ENCODE measurements at places on chromosomes 2 and 18.

DNA sequence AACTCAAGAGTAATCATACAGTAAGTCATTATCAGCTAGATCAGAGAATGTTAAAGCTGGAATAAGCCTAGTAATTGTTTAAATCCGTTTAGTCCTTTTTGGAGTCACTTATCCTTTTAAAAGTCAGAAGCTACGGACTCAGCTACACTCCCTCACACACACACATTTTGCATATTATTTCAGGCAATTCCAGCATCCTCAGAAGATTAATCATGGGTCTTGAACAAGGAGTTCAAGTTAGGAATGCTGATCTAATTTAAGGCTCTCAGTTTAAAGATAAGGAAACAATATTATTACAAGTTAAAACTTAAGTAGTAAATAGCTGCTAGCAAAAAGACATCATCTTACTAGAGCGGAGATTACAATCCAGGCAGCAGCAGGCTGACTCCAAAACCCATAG is 74.3 kb downstream of the GTF3C3 start:
- no peak for DNase-seq

DNA sequence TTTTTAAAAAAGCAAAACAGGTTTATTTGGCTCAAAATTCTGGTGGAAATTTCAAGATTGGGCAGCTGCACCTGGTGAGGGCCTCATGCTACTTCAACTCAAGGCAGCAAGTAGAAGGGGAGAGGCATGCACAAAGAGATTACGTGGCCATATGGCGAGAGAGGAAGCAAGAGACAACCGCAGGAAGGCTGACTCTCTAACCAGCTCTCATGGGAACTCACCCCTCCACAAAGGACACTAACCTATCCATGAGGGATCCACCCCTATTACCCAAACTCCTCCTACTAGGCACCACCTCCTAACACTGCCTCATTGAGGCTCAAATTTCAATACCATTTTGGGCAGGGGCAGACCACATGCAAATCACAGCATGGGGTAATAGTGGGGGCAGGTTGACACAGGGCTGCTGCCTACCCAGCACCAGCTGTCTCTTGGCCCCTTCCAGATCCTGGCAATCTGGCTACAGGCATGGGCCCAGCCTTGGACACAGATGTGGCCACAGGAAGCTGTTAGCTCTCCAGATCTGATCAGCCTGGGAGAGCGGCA is 2.0 kb upstream of the CAPN10 start:
- no peak for DNase-seq

GRCh38 chr2:8549273-8549922 is 132.5 kb upstream of the ID2 start:
- DNase-seq = no peak

DNA sequence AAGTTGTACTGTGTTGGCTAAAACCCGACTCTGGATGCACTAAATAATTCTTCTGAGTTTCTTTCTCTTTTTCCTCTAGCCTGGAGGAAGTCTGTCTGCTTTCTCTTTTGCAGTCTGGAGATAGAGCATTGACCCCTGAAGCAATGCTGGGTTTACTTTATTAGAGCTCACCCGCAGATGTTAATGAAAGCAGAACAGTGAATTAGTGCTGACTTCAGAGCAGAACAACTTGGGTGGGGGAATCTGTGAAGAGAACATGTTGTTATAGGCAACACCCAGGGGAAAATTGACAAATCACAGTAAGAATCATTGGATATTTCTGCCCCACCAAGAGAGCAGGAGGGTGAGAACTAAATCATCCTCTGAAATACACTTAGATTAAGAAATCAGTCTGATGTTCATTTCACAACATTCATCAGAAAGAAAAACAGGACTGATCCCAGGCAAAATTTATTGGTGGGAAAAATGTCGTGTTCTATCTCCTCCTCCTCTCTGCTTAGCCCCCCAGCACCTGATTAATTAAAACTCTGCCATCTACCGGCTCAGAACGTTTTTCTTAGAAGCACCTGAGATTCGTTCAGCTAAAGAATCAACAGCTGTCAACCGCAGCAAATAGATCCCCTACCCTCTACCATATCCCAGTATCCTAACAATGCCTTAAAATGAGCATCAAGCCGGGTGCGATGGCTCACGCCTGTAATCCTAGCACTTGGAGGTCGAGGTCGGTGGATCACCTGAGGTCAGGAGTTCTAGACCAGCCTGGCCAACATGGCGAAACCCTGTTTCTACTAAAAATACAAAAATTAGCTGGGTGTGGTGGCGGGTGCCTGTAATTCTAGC is 165.1 kb downstream of the FMNL2 start:
- DNase-seq = no peak

DNA sequence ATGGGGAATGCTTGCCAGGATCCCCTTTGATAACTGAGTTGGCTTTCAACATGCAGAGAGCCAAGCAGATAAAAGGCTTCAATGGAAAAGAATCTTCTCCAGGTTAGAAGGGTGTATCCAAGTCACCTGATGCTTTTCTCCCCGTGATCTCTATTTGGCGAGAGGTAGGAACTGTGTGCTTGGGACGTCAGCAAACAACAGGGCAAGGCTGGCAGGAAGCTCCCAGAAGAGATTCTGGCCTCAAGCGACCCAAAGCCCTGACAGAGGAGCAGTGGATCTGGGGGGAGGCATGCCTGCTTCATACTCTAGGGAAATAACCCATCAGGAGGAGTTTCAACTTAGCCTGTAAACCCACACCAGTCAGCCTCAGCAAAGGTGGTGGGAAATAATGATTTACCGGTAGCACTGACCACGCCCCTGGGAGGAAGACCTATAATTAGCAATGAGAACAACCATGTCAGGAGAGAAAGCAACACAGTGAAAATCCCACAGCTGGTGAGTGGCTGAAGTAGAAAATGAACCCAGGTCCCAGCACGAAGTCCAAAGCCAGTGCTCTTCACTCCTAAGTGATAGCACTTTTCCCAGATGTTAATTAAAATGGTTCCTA is 76.3 kb upstream of the SEC11C start:
- no peak for DNase-seq

- DNase-seq = no peak
Measured at GRCh38 chr2:187842978-187843847, 289.0 kb upstream of the TFPI start.

DNA sequence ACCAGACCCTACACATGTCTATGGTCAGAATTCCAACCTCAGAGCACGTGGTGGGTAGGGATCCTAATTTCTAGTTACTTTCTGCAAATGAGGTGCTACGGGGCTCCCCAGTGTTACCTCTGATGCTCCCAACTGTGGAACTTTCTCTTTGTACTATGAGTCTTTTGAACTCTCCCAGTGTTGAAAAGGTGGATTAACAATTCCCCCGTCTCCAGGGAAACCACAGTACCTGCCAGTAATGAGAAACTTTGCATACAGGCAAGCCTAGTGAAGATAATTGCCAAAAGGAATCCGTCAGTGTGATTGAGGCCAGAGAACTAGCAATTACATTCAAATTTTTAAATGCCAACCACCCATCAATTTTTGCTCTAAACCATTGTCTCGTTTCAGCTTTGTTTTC is 129.0 kb upstream of the FOSL2 start:
- DNase-seq = no peak

DNA sequence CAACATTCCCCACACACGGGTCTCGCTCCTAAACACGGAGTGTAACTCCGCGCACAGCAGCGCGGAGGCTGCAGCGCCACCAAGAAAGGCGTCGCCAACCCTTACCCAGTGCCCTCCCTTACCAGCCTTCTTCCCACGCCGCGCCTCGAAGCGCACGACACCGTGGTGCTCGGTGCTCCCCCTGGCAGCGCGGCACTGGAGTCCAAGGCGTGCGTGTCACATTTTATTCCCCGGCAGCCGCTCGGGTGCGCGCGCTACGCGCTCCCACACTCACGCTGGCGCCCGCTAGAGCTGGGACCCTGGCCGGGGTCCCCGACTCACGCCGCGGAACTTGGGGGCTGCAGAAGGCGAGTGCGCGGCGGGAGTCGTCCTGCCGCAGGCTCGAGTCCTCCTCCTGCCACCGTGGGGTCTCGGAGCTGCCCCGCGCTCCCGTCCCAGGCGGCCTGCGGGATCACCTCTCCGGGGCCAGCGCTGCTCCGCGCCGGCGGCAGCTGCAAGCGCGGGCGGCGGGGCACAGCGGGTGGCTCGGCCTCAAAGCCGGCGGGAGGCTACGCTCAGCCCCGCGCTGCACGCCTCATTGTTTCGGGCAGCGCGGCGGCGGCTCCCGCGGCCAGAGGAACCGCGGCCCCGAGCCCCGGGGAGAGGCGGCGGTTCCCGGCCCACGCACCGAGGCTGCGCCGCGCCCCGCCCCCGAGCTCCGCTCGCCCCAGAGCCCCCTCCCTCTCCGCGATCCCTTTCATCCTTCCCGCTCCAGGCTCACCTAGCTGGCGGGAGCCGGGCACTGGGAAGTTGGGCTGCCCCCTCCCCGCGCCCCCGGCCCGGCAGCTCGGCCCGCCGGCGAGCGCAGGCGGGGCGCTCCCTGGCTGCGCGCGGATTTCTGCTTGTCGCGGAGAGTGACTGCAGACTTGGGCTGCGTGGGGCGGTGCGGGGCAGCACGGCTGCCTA is at the start of gene ST6GAL2:
TSS of gene ST6GAL2 (minus strand) at position 197 of the 945 bp plus-strand sequence. CDS start 42,190 bp downstream, outside the sequence.
- peak; percentile 55 for DNase-seq

DNA sequence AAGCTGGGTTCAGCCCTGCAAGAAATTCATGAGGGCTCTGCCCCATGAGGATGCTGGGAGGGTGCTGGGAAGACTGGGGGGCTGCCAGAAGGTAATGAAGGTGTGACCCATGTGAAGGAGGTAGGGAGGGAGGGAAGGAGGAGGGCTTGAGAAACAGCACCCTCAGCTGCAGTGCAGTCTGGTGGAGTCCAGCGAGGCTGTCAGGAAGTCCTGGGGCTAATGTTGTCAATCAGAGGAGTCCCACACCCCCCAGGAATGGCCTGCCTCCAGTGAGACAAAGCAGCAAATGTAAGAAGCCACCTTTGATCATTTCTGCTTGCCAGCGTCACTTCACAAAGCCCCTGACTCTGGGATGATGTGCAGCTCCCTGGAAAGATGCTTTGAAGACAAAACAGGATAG is 248.4 kb downstream of the SH3BP4 start:
- DNase-seq = no peak

GRCh38 chr18:42931491-42931890 is 184.0 kb downstream of the RIT2 start:
- DNase-seq = no peak

GRCh38 chr2:221370857-221371211 is 201.3 kb downstream of the EPHA4 start:
- no peak for DNase-seq

DNA sequence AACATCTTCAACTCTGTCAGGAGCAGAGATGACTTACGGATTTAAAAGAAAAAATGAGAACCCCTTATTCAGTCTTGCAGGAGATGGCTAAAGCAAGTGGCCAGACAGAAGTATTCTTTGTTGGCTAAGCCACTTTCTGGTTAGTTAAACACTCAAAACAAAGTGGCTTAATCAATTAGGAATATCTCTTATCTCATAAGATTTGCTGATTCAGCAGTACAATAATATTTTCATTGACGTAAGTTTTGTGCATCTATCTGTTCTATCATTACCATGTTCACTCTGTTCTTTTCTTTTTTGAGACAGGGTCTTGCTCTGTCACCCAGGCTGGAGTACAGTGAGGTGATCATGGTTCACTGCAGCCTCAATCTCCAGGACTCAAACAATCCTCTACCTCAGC is 342.0 kb downstream of the EN1 start:
- DNase-seq = no peak

DNA sequence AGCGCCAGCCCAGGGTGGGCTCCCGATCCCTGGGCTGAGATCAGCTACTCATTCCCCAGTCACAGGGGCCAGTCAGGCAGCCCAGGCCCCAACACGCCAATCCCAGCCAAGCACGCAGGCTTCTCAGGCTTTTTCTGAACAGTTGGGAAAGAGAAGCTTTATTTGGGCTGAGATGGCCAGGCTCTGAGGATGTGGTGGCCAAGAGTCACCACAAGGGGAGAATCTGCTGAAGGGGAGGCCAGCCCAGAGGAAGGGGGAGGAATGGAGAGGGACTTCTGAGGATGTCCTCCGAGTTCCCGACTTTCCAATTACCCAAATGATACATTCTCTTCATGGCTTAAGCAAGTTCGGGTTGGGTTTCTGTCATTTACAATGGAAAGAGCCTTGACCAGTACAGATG is 2.8 kb upstream of the DIPK1C start:
- peak; percentile 53 for DNase-seq

DNA sequence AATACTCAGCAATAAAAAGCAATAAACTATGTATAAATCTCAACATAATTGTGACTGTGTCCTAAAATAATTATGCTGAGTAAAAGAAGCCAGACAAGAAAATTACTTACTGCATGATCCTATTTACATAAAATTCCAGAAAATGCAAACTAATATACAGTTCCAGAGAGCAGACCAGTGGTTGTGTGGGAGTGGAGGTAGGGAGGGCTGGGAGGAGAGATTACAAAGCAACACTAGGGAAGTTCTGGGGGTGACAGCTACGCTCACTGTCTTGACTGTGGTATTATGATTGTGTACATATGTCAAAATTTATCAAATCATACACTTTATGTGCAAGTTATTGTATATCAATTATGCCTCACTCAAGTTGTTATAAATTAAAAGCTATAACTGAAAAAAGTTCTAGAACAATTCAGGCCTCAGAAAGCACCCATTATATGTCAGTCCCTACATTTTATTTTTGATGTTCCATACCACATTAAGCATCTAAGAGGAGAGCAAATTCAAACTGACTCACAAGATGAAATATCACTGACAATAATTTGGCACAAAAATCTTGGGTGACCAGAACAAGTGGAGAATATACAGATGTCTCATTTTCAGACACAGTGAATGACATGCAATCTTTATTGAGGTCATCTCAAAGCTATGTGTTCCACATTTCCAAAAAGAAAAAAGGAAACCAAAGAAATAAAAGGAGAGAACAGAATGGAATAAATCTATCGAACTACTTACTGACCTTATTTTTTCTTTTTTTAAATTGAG is 85.1 kb downstream of the ANTXR1 start:
- DNase-seq = no peak

- no peak for DNase-seq
Measured at GRCh38 chr2:209463226-209463625, 39.4 kb downstream of the MAP2 start.

GRCh38 chr2:80527119-80527518 is 222.6 kb upstream of the LRRTM1 start:
- DNase-seq = no peak

DNA sequence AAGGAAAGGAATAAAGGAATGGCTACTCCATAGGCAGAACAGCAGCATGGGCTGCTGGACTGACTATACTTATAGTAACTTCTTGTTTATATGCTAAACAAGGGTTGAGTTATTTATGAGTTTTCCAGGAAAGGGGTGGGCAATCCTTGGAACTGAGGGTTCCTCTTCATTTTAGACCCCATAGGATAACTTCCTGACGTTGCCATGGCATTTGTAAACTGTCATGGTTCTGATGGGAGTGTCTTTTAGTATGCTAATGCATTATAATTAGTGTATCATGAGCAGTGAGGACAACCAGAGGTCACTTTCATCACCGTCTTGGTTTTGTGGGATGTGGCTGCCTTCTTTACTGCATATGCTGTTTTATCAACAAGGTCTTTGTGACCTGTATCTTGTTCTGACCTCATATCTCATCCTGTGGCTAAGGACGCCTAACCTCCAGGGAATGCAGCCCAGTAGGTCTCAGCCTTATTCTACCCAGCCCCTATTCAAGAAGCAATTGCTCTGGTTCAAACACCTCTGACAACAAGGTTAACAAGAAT is 98.6 kb upstream of the CABLES1 start:
- DNase-seq = no peak

GRCh38 chr18:27599202-27599829 is 414.2 kb upstream of the CHST9 start:
- DNase-seq = peak; percentile 68

Measured in WTC11 (cell line).